ENCODE measurements at places on chromosomes 16 and 17.

DNA sequence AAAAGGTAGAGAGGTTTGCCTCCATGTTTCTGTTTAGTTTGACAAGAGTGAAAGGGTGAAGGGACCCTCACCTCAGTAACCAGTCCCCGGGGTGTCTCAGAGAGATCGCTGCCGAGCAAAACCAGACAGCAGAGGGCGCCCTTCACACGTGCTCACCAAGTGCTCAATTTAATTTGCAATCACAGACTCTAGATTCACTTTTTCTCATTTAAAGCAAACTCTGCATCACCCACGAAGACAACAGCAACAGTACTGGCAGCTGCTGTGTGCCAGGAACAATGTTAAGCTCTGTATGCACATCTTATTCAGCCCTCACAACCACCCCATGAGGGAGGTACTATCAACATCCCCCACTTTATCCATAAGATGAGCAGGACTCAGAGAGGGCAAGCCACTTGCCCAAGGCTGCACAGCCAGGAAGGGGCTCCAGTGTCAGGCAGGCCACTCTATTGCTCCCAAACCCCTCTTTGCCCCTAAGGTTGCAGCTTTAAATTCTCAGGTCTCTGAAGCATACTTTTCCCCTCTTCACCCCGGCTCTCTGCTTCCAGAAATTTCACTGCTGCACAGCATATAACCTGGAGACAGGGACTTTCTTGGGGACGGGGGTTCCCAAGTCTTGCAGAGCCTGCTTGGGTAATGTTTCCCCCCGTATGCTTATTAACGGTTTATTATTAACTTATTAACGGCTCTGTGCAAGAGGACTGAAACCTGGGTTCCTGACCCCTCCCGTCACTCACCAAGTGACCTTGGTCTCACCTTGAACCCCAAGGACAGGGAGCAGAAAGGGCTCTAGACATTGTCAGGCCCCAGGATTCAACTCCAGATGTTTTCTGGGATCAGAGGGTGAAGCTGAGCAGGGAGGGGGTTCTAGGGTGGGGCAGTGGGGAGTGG is 70.9 kb downstream of the CNGB1 start:
- DNase-seq: peak; percentile 6

GRCh38 chr17:78409191-78409928 is 30.9 kb downstream of the PGS1 start:
- no peak for DNase-seq

- DNase-seq: no peak
Observed at GRCh38 chr16:58187665-58188421, 10.1 kb downstream of the CSNK2A2 start.

DNA sequence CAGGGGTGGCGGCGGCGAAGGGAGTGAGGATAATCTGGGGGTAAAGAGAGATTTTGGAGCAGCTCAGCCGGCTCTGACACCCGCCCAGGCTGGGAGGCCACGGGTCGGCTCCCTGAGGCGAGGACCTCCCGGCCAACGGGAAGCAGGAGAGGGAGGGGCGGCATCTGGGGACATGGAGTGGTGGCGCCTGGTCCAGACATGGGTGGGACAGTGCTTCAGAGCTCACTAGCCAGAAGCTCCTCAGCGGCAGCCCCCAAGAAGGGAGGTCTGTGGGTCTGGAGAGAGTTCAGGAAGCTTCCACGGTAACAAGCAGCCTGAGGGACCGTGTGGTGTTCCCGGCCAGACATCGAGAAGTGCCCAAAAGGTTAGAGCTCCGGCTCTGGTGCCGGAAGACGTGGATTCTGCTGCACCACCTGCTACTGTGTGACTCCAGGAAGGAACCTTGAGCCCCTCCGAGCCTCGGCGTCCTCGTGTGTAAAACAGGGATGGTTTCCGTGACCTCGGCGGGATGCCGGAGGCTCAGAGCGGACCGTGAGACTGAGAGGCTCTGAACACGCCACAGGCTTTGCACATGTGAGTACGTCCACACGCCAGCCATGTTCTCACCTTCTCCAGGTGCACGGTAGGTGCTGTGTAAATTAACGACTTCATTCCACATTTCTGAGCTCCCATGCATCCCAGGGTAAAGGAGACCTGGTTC is 56.9 kb downstream of the TIMM22 start:
- DNase-seq: no peak

DNA sequence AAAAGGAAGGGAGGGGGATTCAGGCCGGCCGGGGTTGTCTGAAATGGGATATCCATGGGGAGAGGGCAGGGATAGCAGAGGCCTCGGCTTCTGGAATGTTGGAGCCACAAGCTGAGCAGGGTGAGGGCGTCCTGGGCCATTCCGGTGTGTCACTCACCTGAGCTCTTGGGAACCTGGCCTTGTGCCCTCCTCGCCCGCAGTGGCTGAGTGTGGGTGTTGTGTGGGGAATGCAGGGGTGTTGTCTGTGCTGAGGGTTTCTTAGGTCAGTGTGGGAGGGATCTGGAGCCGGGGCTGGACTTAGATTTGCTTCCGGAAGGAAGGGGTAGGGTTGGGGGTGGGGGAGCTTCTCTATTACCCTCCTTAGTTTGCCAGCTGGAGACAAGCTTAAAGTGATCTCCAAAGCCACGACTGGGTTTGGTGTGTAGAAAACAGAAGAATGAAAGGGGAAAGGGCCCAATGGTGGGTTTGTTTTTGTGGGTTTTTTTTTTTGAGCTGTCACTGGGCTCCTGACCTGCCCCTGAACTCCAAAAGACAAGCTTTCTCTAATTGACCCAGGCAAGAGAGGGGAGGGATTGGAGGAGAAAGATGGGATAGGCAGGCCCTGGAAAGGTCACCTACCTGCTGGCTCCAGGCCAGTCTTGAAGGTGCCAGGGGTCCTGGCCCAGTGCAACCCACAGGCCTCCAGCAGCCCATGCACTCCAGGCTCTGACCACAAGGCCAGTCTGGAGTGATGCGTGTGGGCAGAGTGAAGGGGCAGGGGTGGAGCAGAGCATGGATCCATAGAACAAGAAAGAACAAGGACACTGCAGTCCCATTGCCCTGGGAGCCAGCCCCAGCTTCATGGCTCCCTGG is at the start of gene SULT1A2:
TSS of gene SULT1A2 (minus strand) at position 211 of the 852 bp plus-strand sequence. CDS start 1,120 bp downstream, outside the sequence.
- no peak for DNase-seq

- DNase-seq: no peak
Observed at GRCh38 chr16:72429671-72430081, 257.7 kb upstream of the PMFBP1 start.

DNA sequence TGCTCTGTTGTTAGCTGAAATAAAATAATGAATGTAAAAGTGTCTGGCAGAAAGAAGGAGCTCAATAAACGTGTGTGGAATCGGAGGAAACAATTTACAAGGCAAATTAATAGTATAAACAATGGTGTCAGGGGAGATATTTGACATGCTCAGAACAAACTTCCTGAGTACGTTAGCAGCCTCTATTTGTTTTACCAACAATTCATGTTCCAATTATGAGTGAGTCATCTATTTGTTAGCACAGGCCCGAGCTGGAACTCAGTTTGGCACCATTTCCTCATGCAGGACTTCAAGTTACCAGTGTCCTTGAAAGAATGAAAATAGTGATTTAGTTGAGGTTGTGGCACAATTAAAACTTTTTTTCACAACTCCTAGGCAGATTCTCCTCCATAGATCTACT is 9.1 kb downstream of the ASIC2 start:
- no peak for DNase-seq

GRCh38 chr17:34883106-34884000 is 77.9 kb downstream of the CCT6B start:
- DNase-seq: no peak

GRCh38 chr17:20103454-20104446 is 94.6 kb downstream of the SPECC1 start:
- DNase-seq: no peak

GRCh38 chr17:28071891-28072606 is 29.6 kb downstream of the NLK start:
- no peak for DNase-seq

DNA sequence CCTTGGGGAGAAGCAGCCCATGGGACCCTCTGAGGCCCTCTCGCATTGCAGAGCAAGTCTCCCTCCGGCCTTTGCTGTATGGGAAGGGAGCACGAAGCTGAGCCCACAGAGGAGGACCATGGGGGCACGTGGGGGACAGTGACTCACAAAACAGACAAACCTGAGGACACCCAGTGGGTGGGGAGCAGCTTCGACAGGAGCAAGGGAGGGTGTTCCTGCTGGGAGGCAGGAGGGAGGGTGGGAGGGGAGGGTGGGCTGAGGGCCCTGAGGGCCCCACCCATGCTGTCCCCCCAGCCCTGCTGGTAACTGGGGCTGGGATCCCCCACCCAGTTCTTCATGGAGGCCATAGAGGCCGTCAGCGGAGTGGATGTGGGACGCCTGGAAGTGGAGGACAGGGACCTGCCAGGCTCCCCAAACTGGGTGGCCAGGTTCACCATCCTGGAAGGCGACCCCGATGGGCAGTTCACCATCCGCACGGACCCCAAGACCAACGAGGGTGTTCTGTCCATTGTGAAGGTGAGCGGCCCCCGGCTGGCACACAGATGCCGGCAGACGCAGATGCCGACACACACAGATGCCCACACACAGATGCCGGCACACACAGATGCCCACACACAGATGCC is 12.5 kb downstream of the SLC22A31 start:
- DNase-seq: no peak

DNA sequence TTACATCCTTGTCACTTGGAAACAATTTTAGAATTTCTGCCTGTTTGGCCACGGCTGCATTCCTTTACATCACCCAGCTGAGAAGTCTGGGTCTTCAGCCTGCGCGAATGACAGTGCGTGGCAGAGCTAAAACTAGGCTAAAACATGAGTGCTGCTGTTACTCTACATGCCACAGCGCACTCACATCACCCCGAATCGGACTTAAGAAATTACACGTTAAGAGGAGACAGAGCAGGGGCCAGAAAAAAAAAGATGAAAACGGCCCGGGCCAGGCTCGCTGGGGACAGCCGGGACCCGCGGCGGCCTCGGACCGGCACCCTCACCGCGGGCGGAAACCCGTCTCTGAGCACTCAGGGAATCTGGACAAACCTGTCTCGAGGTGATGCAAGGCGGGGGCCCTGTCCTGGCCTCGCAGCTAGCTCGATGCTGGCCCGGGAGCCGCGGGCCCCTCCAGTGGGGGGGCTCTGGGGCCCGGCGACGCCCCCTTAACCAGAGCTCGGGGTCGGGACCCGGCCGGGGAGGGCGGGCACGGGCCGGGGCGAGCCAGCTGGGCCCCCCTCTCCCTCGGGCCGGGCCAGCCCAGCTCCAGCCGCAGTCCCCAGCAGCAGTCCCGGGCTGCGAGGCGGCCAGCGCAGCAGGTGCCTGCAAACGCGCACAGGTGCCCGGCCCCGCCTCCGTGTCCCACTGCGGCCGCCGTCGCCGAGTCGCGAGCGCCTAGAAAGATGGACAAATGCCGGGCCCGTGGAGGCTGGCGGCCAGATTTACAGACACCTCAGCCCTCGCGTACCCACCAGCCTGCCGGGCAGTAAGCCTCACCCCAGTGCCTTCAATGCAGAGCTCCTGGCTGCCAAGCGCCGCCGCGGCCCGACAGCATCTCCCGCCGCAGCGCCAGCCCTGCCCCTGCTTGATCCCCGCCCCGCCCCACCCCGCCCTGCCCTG is at the start of gene AKTIP:
TSS of gene AKTIP (minus strand) at position 879 of the 939 bp plus-strand sequence. CDS start 2,950 bp downstream, outside the sequence.
- no peak for DNase-seq

DNA sequence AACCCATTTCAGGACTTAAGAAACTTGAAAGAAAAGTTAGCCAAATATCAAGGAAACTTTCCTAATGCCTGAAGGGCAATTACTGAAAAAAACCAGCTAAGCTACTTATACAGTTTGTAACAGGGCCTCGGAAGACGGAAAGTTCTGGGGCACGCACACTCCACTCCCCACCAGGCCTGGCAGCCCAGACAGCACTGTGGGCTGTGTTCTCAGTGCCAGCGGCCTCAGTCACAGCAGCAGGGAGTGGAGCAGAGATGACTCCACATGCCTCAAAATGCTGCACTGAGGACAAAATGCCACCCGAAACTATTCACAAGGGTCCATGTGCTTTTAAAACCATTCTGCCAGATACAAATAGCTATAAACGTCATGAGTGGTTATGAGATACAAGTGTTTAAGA is 6.3 kb upstream of the ECI1 start:
- no peak for DNase-seq

DNA sequence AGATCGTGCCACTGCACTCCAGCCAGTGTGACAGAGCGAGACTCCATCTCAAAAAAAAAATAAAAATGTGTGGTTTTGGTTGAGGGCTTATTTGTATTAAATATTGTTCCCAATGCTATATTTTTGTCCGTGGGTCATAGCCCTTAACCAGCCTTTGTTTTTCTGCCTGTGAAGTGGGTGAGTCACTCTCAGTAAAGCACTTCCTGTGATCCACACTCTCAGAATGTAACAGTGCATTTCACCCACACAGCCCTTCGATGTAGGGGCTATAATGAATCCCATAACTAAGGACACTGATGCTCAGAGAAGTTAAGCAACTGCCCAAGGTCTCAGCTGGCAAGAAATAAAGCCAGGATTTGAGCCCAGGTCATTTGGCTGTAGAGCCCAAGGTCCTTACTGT is 34.7 kb upstream of the POLR3E start:
- no peak for DNase-seq

DNA sequence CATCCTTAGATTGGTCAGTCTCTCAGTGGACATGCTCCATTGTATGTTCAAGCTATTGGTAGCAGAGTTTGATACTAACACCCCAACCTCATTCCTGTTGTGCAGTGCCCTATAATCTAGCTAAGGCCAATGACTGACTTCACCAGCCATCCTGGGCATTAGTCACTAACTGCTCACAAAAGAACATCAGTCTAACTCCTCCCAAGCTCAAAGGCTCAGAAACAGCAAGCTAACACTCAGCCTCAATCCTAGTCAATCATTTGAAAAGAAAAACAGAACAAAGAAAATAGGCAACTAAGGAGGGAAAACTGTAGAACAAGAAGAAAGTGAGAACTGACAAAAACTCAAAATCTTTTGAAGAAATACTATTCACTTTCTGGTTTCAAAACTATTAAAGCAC is 199.1 kb upstream of the C17orf78 start:
- DNase-seq: no peak

- DNase-seq: no peak
Observed at GRCh38 chr16:50842589-50842988, 100.7 kb downstream of the CYLD start.

DNA sequence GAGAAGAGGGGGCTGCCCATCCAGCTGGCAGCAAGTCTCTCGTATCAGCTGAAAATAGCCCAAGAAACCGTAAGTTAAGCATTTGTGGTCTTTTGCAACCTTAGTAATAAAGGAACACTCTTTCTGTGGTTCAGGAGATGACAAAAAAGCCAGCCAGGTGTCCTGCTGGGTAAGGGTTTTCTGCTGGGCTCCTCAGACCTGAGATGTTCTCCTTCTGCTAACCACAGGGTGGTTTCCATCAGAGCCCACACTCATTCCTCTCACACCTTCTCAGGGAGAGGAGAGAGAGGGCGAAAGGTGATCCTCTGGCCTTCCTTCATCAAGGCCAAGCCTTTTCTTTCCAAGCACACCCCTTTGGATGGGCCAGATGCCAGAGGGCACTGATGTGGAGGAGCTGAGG is 70.7 kb downstream of the TEX14 start:
- DNase-seq: no peak

GRCh38 chr17:72984926-72985325 is 107.6 kb downstream of the SLC39A11 start:
- no peak for DNase-seq
